CD4-positive, alpha-beta T cell treated with Interleukin-21 for 1 hour (primary cell): ENCODE measurements at places on chromosomes 6 and 20.

GRCh38 chr6:5215159-5215558 lies 45.6 kb downstream of the LYRM4 start:
- no peak for DNase-seq

DNA sequence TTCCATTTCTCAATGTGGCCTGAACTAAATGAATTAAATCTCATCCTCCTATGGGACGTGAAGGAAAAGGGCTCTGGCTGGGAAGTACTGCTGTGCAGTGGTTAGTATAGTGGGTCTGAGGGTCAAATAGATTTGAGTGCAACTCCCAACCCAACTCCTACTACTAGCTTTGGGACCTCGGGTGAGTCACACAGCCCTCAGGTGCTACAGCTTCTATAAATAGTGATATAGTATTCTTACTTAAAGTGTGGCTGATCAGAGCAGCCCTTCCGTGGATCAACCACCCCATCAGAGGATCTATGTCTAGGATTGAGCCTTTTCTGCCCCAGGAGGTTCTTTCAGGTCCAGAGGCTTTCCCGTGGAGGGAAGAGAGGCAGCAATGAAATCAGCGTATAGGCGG lies 904 bp upstream of the UST start:
- DNase-seq, result no peak

GRCh38 chr6:144725736-144726522 lies 440.8 kb downstream of the UTRN start:
- DNase-seq, result no peak

- DNase-seq, result no peak
Measured at GRCh38 chr20:24979036-24979960, 13.3 kb downstream of the APMAP start.

DNA sequence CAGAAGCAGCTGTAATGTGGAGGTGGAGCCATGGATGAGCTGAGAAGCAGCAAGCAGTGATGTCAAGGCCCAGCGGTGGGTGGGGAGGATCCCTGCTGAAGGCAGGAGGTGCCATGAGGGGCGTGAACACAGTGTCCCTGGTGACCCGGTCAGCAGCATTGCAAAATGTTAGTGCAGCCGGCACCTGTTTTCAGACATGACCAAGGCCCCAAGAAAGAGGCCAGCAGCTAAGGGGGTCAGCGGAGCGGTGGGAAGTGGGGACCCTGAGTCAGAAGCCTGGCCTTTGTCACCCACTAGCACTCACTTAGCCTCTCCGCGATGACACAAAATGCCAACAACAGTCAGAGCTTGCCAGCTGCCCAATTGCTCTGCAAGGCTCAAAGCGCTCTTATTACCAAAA lies 51.9 kb downstream of the TMEM242 start:
- DNase-seq, result no peak

- no peak for DNase-seq
Measured at GRCh38 chr20:4068708-4069107, 53.4 kb upstream of the RNF24 start.
